ENCODE measurements at places on chromosomes 11 and 22.

DNA sequence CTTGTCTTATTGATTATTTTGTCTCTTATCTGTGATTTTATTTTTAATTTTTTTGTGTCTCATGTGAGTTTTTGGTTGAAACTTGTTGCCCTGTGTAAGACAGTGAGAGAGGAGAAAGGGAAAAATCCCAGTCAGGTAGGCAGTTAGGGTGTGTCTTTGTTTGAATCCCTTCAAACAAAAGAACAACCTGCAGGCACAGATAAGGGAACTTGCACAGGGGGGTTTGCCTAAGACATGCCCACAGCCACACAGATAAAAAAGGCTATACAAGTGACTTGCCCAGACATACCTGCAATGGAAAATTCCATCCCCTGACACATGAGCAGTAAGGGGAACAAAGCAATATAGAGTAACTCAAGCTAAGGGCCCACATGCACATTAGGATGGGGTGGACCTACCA lies 127.8 kb upstream of the PLET1 start:
- DNase-seq: no peak

GRCh38 chr22:46894081-46894671 lies 131.7 kb downstream of the TBC1D22A start:
- no peak for DNase-seq

DNA sequence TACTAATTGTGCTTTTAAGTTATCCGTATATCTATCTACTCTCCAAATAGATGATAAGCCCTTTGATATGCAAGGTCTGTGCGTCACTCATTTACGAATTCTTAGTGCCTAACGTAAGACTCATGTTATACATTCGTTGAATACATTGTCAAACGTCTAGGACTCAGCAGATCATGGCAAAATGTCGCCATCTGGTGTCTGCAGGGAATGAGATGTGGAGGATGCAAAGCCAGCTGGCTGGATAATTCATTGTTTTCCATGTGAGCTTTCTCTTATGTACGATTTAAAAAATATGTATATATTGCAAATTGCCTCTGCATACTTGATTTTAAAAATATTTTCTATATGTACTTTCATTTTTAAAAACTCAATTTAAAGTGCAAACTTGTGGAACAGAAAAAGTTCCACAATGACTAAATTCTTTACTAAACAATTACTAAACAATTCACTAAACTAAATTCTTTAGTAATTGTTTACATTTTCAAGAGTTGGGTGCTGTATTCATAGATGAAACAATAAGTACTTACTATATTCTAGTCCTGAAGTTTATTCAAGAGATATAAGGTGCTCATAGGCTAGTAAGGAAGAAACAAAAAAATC lies 33.8 kb downstream of the ZNF202 start:
- DNase-seq: peak; percentile 31

- DNase-seq: no peak
Measured at GRCh38 chr22:27100789-27101188, 443.4 kb downstream of the MIAT start.

- DNase-seq: no peak
Measured at GRCh38 chr11:92226331-92227229, 2.0 kb downstream of the FAT3 start.

DNA sequence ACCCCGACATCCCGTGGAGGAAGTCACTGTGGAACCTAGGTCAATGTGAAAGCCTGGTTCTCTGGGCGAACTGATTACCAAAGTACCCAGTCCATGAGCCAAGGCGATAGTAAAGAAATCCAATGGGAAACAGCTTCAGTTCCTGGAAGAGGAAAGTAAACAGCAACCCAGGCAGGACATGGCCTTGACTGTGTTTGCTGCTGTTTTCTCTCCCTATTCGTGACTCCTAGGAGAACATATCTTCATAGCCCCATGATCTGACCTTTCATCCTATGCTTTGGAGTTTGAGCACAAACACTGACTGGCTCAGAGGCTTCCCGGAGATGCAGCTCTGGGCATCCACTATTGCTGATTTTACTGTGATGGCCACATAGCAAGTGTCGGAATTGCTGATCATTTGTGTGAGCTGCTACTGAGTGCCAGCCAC lies 45.1 kb downstream of the LRFN4 start:
- DNase-seq: no peak

- no peak for DNase-seq
Measured at GRCh38 chr22:19824212-19824925, 30.3 kb downstream of the GNB1L start.

DNA sequence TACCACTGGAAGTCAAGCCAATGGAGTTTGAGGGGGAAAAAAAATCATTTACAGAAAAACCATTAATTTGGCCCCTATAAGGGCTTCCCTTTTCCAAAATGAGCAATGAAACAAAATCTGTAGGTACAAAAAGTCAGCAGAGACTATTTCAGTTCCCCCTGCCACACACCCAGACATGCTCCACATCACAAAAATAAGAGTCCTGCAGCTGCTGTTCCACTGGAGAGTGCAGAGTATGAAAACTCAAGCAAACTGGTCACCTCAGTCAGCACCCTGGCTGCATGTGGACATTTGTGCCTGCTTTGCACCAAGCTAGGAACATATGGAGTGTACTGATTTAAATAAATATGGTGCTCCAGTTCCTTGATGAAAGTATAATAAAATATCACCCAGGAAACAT lies 15.1 kb downstream of the POU2AF1 start:
- DNase-seq: no peak

DNA sequence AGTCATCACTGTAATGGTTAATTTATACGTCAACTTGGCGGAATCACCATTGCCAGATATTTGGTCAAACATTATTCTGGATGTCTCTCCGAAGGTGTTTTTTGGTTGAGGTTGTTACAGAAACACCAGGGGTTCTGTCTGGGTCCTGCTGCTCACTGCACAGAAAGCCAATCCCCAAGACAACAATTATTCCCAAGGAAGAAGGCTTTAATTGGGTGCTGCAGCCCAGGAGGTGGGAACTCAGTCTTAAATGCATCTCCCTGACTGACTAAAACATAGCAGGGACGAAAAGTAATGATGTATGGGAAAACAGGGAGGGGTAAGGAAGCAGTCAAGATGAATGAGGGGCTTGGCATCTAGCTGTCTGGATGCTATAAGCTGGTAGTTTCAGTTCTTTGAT lies 331.3 kb downstream of the TBC1D22A start:
- DNase-seq: no peak

DNA sequence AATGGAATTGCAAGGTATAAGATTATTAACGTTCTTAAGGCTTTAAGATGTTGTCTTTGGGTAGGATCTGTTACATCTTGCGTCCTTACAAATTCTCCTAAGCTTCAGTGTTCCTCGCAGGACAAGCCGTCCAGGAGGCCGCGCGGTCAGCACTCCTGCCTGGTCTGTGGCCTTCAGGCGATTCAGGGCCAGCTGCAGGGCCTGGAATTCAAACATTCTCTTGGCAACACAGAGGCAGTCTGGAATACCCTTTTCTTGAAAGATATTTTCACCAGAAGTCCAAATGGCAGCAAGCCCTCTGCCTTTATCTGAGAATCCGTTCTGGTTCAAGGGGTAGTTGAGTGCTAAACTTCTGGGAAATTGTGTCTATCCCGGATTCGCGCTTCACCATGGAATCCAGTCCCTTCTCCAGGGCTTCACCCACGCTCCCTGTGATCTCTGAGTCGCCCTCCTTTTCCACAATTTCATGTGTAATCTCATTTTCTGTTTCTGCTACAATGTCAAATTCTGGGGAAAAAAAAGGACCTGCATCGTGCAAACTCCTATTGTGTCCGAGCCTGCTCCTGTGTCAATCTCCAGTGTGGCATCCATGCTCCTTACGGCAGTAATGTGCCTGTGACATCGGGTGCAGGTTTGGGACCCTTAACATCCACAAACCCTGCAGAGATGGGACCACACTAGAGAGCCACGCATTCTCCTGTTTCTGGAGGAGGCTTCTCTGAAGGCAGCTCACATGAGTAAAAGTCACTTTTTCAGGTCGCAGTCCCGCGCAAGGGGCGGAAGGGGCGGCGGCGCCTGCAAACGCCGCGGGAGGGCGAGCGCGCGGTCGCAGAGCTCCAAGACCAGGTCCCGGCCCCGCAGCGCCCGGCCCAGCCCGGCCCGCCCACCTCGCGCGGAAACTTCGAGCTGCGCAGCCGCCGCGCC lies 25.4 kb upstream of the SORL1 start:
- no peak for DNase-seq

DNA sequence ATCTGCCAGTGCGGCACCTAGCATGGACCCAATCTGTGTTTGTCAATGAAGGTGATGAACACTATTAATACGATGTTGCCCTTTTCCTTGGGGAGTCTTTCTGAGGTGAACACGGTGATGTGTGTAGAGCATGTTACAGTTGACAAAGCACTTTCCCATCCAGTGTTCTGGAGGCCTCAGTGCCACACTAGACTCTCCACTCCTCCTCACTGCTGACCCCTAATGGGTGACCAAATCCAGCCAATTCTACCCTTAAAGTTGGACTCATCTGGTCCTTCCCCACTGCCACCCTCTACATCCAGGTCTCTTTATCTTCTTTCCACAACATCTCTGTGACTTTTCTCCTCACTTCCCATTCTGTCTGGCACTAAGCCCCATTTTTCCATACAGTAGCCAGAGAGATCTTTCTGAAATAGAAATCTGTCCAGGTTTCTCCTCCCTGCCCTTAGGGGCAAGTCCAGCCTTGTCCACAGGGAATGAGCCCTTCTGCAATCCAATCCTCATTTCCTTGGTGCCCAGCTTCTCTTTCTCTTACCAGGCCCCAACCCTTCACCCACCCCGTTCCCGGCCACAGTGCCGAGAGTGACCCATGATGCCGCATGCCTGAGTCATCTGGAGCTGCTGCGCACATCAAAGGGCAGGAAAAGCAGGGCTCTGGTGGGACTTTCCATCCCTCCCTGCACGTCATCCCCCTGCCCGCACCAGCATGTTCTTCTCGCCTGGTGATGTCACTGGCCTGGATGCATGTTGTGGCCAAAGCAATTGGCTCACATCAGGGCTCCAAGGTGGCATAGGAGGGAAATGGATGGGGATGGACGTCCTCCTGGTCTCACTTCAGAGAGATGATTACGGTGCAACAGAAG lies 64.2 kb downstream of the RASSF10 start:
- no peak for DNase-seq

DNA sequence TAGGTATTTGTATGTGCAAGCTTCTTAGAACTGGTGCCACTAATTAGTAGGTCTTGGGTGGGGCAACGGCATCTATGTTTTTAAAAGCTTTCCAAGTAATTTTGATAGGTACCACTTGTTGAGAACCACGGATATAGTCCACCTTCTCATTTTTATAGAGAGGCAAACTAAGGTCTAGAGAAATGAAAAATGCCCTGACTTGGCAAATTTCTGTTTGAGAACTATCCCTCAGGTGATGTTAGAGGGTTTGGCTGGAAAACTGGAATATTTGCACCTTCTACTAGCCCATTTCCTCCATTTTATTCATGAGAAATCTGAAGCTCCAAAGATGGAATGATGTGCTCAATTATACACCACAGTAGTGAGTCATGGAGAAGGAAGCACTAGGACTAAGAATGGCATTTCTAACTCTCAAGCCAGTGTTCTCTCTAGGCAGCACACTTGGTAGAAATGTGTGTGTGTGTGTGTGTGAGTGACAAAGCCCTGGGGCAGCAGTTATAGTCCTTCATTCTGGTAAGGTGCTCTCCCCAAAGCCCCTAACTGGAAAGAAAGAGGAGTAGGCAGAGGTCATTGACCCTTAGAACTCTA lies 1.8 kb upstream of the TMEM86A start:
- no peak for DNase-seq

DNA sequence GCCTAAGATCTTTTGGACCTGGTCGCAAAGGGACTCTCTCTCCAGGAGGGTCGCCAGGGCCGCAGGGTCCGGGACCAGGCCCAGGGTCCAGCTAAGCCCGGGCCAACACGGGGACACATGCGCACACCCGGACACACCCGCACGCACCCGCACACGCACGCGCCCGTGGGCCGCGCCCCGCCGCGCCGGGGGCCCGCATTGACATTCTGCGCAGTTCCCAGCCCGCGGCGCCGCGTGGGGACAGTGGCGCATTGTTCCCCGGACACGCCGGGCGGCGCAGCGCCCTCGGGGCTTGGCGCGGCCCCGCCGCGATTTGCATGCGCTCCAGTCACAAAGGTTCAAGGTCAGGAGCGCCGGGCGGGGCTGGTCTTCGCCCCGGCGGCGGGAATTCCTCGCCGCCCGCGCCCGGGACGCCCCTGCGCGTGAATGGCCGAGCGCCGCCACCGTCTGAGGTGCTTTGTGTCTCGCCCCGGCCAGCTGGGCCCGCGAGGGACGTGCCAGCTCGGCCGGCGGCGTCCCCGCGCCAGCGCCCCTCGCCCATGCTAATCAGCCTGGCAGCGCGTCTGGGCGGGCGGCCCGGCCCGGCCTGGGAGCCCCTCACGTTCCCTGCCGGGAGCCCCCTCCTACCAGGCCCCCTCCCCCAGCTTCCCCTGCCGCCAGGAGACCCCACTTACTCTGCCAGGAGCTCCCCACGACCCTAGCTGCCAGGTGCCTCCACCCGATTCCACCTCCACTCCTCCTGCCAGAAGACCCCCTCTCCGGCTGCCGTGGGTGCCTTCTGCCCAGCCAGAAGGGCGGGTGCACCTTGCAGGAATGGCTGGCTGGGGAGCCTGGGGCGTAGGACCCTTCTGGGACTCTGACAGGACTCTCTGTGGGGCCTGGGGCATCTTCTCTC lies 50.5 kb upstream of the WNT7B start:
- DNase-seq: no peak

GRCh38 chr11:109641549-109641948 lies 219.6 kb downstream of the C11orf87 start:
- no peak for DNase-seq

GRCh38 chr11:10637731-10638151 lies 55.8 kb downstream of the IRAG1 start:
- DNase-seq: no peak

- no peak for DNase-seq
Measured at GRCh38 chr11:9461760-9462134, 935 bp downstream of the ZNF143 start.

- DNase-seq: no peak
Measured at GRCh38 chr22:20426259-20426615, 11.4 kb downstream of the SCARF2 start.

DNA sequence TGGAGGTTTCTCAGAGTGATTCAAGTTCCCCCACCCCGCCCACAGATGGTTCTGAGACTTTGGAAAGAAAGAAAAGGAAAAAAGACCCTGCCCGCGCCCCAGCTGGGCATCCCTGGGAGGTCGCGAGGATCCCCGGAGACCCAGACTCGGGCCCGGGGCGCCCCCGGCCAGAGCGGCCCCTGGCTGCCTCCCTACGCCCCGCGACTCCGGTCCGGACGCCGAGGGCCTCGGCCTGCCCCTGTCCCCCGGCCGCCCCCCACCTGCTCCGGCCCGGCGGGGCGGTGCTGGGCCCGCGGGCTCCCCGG lies 2.3 kb upstream of the AIFM3 start:
- no peak for DNase-seq

- no peak for DNase-seq
Measured at GRCh38 chr11:112241486-112241885, 15.3 kb downstream of the PTS start.

DNA sequence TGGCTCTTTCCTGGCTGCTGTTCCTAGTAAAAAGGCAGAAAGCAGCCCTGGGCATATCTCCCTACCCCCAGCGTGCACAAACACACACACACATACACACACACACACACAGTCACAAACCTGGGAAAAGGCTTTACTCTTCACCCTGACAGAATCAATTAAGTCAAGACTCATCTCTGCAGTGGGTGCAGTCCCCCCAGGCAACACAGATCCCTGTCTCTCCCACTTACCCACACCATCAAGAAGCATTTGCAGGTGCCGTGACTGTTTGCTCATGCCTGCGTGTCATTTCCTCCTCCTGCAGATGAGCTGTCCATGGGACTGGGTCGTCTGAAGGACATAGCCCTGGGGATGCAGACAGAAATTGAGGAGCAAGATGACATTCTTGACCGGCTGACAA lies 28.6 kb downstream of the SNAP29 start:
- no peak for DNase-seq

All from stimulated activated CD4-positive, alpha-beta T cell treated with anti-CD3 and anti-CD28 coated beads, Interleukin-12 subunit alpha, Interleukin-12 subunit beta, amount 100 ng/mL, for 48 hours (primary cell).